SJCRH30 (cell line): ENCODE measurements at places on chromosomes 2 and 18. TPM values are rescaled to one million over a fixed set of nuclear protein-coding genes. Genes with fewer than 3 reads are reported as not detected.

Gene LRATD1
- total RNA-seq = not detected in 2 replicates

Gene PLCL1
- total RNA-seq = not detected in 2 replicates

Gene ANO7
- 2.3 and 3.2 TPM in 2 replicates for total RNA-seq

Gene GULP1
- 77.2 and 90.0 TPM in 2 replicates for total RNA-seq

Gene TLK1
- total RNA-seq = 16.6 and 18.4 TPM in 2 replicates

Gene SPATA3
- not detected in 2 replicates for total RNA-seq

Gene CDCA7
- 68.7 and 76.9 TPM in 2 replicates for total RNA-seq
